Activated CD4-positive, alpha-beta T cell treated with anti-CD3 and anti-CD28 coated beads, Interleukin-2, amount 50 U/mL, for 24 hours (primary cell): ENCODE measurements at places on chromosomes 6 and 20.

- no peak for DNase-seq
These were observed 4.4 kb downstream of the COL20A1 start for GRCh38 chr20:63297371-63297781.

- no peak for DNase-seq
These were observed 90.8 kb downstream of the THBS2 start for GRCh38 chr6:169162752-169163407.

- DNase-seq = no peak
These were observed 79.0 kb upstream of the SPACA1 start for GRCh38 chr6:87968435-87969278.

DNA sequence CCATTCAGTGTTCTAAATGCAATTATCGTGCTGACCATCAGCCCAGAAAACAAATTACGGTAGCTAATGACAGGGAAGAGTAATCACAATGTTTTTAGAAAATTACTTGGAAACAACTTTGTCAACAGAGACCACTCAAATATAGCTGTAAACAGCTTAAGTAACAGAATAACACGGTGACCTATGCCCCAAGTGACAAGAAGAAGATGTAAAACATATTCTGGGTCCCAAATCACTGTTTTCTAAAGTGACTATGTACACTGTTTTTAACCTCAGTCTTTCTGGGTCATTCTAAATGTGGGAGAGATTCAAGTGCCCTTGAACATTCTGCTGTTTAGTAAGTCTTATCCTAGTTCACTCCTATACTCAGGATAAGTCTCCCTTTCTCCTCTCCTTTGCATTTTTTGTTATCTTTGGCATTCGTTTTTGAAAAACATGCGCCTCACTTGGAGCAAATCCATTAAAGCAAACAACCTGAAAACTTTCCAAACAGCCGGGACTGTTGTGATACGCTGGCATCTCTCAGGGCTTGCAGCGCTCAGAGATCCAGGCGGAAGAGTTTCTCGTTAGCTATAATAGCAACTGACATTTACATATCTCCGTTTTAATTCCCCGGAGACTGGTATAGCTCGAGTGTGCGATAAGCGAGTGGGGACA is 114.5 kb upstream of the SOX4 start:
- DNase-seq = no peak

DNA sequence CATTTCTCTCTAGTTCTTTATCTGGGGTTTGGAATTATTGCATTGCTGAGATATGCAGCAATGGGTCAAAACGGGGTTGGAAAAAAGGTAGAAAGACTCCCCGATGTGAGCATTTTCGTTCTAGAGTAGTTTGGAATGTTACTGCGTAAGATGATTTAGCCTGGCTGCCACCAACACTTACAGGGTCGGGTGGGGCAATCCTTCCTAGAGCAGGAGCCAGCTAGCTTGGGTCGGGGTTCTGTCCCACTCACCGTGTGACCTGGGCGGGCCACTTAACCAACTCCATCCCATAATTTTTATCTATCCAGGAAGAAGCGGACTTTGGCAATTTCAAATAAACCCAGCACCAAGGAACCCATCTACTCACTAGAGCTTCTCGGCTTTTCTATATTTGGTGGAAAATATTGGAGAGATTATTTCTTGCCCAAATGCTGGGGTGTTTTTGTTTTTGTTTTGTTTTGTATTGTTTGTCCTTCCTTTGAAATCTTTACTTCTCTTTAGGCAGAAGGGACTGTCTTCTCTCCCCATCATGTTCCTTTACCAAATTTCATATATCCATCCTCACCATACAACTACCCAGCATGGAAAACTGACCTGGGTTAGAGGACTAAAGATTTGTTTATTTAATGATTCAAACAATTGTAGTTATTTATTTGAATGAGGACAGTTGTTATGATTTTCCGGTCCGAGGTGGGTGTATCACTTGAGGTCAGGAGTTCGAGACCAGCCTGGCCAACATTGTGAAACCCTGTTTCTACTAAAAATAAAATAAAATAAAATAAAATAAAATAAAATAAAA is 72.4 kb downstream of the GPX5 start:
- no peak for DNase-seq
